ENCODE measurements at places on chromosomes 2 and 18. TPM values are rescaled to one million over a fixed set of nuclear protein-coding genes. Genes with fewer than 3 reads are reported as not detected.

NEMP2 gene
- 0.43 TPM for polyA plus RNA-seq

RGPD4 gene
- polyA plus RNA-seq = not detected

OXER1 gene
- 1.5 TPM for polyA plus RNA-seq

CPLX4 gene
- not detected for polyA plus RNA-seq

DNAJC10 gene
- 21.7 TPM for polyA plus RNA-seq

RIT2 gene
- polyA plus RNA-seq = not detected

EPAS1 gene
- polyA plus RNA-seq = 314 TPM

POMC gene
- 9.8 TPM for polyA plus RNA-seq

TMEM182 gene
- polyA plus RNA-seq = 2.5 TPM

PSMA8 gene
- polyA plus RNA-seq = not detected

VWC2L gene
- polyA plus RNA-seq = not detected

TUBB8B gene
- 0.26 TPM for polyA plus RNA-seq

FAM168B gene
- polyA plus RNA-seq = 41.6 TPM

GPR45 gene
- polyA plus RNA-seq = not detected

MOCOS gene
- 4.7 TPM for polyA plus RNA-seq

SGPP2 gene
- polyA plus RNA-seq = 0.11 TPM

CNGA3 gene
- 0.01 TPM for polyA plus RNA-seq

NR4A2 gene
- 4.0 TPM for polyA plus RNA-seq

SH3BP4 gene
- polyA plus RNA-seq = 10.9 TPM

NOSTRIN gene
- 54.1 TPM for polyA plus RNA-seq

TUBB6 gene
- 64.6 TPM for polyA plus RNA-seq

CLEC4F gene
- polyA plus RNA-seq = 0.27 TPM

POTEC gene
- not detected for polyA plus RNA-seq

LYPD1 gene
- 0.31 TPM for polyA plus RNA-seq

UNC50 gene
- 36.8 TPM for polyA plus RNA-seq

ACADL gene
- polyA plus RNA-seq = 19.1 TPM

NCOA1 gene
- 17.9 TPM for polyA plus RNA-seq

TMEM163 gene
- polyA plus RNA-seq = 1.5 TPM

MALL gene
- 1.8 TPM for polyA plus RNA-seq

TMEM169 gene
- polyA plus RNA-seq = 0.62 TPM

NOTO gene
- polyA plus RNA-seq = not detected

CRYBA2 gene
- not detected for polyA plus RNA-seq

TRIM43 gene
- polyA plus RNA-seq = not detected

PROKR1 gene
- polyA plus RNA-seq = 0.56 TPM

TACR1 gene
- polyA plus RNA-seq = 1.6 TPM

PREB gene
- 66.5 TPM for polyA plus RNA-seq

SLC4A3 gene
- polyA plus RNA-seq = 2.7 TPM

LHCGR gene
- 0.22 TPM for polyA plus RNA-seq

TYMS gene
- polyA plus RNA-seq = 2.0 TPM

WDR35 gene
- 2.9 TPM for polyA plus RNA-seq

HADHA gene
- 67.9 TPM for polyA plus RNA-seq

KCNE4 gene
- 1.5 TPM for polyA plus RNA-seq

DUSP11 gene
- 6.9 TPM for polyA plus RNA-seq

RNF144A gene
- polyA plus RNA-seq = 18.4 TPM

EML4 gene
- polyA plus RNA-seq = 16.5 TPM

TOGARAM2 gene
- polyA plus RNA-seq = 0.30 TPM

PHOSPHO2 gene
- 10.6 TPM for polyA plus RNA-seq

COBLL1 gene
- polyA plus RNA-seq = 27.1 TPM

EN1 gene
- polyA plus RNA-seq = 0.05 TPM

Data from adipose tissue (tissue), 3 donors.